Stimulated activated CD4-positive, alpha-beta T cell treated with anti-CD3 and anti-CD28 coated beads, Interleukin-1b, Interleukin-23, amount 100 ng/mL, for 24 hours (primary cell): ENCODE measurements at places on chromosomes 6 and 20.

DNA sequence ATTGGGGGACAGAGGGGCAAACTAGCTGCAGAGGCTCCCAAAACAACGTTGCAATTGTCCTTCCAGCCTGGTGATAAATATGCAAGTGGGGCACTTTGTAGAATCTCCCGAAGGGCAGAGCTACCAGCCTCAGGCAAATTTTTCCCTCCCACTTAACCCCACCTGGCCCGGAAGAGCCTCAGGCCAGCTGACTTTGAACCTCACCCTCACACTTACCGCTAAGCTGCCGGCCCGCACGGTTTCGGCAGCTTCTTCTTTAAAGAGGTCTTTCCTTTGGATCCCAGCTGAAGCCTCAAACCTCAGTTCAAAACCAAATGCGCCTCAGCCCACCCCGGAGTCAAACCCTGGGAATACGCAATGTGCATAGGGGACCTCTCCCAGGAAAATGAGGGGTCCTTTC lies 2.5 kb downstream of the OVOL2 start:
- DNase-seq: no peak

- no peak for DNase-seq
Measured at GRCh38 chr20:32433311-32434021, 75.3 kb downstream of the ASXL1 start.

DNA sequence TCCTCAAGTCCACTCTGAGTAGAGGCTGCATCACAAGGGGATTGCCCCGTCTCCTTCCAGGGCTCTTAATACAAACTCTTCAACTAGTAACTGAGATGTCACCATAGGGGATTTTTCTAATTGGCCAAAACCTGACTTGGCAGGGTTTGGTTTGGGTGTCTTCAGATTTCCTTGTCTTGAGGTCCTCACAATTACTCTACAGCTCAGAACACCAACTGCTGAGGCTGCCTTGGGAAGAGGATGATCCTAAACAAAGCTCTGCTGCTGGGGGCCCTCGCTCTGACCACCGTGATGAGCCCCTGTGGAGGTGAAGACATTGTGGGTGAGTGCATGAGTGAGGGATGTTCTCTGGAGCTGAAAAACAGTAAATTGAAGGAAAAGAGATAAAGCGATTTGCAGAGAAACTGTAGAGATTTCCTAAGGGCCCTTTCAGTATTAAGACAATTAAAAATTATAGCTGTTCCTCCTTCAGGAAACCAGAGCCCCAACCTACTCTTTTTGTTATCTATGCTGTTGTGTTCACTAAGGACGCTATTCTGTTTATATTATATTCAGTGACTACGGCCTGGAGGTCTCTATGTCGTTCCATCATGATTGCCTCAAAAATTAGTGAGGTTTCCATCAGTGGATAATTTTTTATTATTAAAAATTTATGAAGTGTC lies at the start of gene HLA-DQA1:
HLA-DQA1 (plus strand) TSS at position 188 of the 662 bp plus-strand sequence; CDS start at position 241, 53 bp downstream.
- DNase-seq: no peak

- no peak for DNase-seq
Measured at GRCh38 chr20:23602699-23603098, 3.0 kb downstream of the CST9 start.

- no peak for DNase-seq
Measured at GRCh38 chr6:2725999-2726567, 24.6 kb downstream of the MYLK4 start.

DNA sequence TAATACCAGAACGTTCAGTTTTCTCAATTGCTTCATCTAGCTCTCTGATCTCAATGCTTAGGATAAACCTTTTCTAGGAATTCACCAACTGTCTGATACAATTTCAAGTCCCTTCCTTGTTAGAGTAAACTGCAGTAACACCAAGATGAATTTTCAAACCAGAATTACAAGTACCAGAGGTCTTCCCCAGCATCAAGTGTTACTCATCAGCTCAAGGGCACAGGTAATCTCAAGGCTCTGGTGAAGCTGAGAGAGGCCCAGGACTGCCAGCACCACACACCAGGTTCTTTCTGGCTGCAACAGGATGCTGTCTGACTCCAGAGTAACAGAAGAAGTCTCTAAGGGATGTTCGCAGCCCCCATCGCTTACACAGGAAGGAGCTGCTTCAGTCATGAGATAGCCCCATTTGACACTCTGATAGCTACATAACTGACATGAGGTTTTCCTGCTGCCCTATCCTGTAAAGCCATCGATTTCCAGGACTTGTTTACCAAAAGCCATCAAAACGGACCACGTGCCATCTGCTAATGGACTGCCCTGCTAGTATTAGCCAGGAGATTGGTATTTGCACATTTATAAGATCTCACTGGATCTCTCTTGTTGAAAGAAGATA lies 549.4 kb downstream of the UTRN start:
- DNase-seq: no peak

DNA sequence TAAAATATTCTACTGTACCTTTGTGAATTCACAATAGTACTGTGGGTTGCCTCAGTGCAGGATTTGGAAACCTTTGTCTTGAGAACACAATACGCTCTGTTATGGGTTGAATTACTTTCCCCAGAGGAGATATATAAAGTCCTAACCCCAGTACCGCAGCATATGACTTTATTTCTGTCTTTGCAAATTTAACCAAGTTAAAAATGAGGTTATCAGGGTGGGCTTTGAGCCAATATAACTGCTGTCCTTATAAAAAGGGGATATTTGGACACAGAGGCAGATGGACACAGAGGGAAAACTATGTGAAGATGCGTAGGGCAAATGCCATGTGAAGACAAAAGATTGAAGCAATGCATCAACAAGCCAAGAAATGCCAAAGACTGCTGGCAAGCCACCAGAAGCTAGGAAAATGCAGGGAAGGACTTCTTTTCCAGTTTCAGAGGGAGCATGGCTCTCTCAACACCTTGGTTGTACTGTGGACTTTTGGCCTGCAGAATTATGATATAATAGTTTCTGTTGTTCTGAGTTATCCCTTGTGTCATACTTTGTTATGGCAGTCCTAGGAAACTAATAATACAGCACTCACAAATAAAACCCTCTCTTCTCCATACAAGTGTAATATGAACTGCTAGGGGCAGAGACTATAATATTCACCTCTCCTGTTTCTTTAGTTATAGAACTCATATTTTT lies 292.6 kb upstream of the SPTLC3 start:
- no peak for DNase-seq

DNA sequence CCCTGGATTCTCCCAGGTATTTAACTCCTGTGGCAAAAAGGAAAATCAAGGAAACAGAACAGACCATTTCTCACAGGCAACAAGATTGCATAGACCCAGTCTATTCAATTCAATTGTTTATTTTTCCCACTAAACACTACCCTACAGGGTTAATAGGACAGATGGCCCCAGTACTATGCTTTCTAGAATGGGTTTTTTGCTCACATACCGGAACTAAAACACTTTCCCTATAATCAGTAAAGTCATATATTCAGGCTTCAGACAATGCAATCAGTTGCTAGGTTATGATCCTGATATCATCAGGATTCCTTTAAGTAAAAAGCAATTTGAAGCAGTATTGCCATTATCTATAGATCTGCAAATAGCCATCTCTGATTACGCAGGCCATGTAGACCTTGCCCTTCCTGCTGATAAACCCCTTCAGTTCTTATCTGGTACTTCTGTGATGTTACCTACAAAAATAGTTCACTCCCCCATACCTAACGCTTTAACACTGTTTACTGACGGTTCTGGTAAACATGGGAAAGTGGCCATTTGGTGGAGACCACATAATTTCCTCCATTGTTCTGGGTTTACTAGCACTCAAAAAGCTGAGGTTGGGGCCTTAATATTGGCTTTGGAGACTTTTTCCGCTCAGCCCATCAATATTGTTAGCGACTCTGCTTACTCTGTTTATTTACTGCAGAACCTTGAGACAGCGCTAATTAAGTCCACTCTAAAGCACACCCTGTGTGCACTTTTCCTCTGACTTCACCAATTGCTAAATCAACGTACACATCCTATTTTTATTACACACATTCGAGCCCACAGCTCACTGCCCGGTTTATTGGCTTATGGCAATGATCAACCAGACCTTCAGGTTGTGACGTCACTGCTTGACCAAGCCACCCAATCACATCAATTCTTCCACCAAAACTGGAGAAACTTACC lies 666.0 kb downstream of the PHF3 start:
- DNase-seq: no peak

DNA sequence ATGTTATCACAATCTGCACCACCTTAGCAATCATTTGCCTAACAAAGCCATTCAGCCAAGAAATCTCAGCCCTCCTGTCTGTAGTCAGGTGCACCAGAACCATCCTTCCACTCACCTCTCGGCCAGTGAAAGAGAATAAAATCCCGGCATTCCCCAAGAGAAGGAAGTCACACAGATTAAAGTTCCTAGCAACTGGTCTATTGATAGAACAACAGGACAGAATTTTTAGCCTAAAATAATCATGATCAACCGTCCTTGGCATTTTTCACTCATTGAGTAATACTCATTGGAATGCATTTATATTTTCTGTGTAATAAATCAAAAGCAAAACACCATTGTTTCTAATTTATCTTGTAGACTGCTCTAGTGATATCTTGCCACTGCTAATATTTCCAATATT lies 85.7 kb upstream of the CDH4 start:
- DNase-seq: no peak
